ENCODE measurements at places on chromosomes 6 and 20.

DNA sequence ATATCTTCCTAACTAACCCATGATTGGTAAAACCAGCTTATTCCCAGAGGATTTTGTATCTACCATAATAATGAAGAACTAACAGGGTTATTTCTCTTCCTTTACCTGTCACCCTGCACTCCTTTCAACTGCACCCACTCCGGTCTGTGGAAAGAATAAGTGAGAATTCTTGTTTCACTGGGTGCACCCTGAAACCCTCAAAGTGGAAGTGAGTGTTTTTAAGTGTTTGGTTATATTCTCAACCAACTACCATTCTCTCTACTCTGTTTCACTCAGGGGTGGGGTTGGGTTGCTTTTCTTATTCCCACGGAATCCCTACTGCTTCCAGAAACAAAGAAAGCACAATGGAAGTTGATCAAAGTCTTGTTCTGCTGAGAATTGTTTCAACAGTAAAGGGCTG is 42.6 kb upstream of the KHDRBS2 start:
- no peak for DNase-seq

DNA sequence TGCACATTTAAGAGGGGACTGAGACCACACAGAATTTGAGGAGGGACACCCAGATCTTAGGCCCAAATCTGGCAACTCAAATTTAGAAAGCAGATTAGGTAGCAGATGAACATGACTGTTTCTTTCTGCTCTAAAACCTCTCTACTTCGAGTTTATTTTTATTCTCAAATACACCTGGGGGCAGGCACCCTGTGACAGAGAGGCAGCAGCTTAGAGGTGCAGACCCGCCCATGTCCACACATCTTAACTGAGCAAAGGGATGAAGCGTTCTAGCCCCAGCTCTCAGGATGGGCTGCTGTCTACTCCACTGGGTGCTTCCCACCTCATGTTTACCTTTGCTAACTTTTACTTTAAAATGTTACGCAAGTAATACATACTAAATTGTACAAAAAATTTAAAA is 125.0 kb downstream of the SLC23A2 start:
- no peak for DNase-seq

GRCh38 chr6:45416700-45417099 is 39.0 kb upstream of the SUPT3H start:
- no peak for DNase-seq

GRCh38 chr20:12203981-12204380 is 286.3 kb downstream of the BTBD3 start:
- no peak for DNase-seq

DNA sequence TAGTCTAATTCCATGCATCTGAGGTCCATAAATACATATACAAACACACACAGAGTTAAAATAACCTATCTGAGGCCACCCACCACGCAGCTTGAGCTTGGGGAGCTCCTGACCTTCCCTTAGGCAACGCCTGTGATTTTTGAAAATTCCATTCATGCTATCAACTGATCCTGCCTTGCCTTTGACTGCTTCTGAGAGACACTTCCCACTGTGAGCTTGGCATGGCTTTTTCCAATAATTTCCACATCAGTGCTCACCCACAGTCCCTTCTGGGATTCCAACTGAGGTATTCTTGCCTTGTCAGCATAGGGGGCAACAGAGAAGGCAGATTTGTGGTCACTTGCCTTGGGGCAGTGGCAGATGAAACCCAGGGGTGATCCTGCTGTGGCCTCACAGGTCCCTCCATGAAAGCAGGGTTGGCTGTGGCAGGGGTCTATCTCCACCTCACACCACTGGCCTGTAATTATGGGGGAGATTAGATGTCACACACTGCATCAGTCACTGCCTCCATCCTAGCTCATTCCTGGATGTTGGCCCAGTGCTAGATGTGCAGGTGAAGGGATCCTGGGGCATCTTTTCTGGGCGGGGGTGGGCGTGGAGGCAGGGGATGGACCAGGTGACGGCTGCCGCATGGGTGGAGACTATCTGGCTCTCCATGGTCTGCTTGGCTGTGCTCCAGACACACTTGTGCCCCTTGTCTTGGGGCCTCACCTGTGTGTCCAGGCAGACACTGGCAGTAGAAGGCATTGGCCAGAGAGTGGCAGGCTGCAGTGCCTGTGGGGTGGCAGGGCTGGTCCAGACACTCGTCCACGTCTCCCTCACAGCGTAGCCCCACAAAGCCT is 11.2 kb upstream of the GPSM3 start:
- DNase-seq, result no peak

DNA sequence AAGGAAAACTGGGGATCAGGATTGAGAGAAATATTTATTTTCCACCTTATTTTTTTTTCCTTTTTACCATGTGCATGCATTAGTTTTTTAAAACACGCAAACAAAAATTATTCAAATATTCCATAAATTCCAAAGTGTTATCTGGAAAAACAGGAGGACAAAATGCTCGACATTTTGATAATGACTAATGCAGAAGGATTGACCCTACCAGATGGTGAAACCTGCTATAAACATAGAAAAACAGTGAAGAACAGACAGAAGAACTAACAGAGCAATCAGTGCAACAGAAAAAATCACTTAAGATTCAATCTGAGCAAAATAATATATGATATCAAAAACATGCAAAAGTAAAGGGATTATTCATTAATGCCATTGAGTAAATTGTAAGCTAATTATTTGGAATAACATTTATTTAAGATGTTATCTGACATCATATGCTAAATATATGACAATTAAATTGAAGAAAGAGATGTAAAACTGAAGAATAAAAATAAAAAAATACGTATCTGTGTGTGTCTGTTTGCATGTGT is 218.4 kb downstream of the LMBRD1 start:
- no peak for DNase-seq

GRCh38 chr6:119602215-119603178 is 252.9 kb upstream of the MAN1A1 start:
- DNase-seq, result peak; percentile 72

DNA sequence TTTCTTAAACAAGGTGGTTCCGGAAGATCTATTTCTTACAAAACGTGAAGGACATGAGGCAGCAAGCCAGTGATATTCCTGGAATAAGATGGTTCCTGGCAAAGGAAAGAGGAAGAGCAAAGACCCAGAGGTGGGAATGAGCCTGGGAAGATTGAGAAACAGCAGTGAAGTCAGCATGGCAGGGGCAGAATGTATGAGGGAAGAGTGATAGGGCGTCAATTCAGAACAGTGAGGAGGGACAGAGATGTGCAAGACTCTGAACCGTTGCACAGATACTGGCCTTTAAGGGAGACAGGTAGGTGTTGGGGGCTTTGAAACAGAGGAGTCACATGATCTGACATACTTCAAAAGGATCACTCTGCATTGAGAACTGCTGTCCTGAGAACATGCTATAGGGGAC is 338.3 kb downstream of the CBLN4 start:
- no peak for DNase-seq

DNA sequence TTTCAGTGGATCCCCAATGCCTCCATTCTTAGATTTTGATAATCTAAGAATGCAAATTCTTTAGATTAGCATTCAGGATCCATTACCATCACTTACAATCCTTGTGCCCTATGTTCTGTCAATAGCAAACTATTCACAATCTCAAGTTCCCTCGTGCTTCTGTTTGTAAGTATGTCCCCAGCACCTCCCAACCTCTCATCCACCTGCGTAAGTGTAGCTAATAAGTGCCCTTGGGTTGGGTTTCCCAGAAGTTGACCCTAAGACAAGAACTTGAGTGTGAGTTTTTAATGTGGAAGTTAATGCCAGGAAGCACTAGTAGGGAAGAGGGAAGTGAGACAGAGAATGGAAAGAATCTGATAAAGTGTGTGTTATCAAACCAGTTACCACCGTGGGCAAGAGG is 72.6 kb upstream of the PAK5 start:
- no peak for DNase-seq

DNA sequence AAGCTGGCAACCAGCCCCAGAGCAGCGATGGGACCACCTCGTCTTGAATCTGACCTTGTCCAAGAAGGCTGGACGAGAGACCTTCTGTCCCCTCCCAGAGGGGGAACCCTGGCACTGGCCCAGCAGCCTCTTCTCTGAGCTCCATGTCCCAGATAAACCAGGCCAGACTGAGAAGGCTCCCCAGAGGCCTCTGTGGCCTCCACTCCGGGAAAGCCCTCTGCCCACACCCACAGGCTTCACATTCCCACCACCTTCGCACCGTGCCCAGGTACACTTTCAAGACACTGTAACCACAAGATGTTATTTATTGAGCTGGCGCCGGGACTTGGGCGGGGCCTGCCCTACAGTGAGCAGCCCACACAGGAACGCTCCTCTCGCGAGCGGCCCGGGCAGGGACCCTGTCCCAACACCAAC is 33.2 kb downstream of the ADA start:
- no peak for DNase-seq

DNA sequence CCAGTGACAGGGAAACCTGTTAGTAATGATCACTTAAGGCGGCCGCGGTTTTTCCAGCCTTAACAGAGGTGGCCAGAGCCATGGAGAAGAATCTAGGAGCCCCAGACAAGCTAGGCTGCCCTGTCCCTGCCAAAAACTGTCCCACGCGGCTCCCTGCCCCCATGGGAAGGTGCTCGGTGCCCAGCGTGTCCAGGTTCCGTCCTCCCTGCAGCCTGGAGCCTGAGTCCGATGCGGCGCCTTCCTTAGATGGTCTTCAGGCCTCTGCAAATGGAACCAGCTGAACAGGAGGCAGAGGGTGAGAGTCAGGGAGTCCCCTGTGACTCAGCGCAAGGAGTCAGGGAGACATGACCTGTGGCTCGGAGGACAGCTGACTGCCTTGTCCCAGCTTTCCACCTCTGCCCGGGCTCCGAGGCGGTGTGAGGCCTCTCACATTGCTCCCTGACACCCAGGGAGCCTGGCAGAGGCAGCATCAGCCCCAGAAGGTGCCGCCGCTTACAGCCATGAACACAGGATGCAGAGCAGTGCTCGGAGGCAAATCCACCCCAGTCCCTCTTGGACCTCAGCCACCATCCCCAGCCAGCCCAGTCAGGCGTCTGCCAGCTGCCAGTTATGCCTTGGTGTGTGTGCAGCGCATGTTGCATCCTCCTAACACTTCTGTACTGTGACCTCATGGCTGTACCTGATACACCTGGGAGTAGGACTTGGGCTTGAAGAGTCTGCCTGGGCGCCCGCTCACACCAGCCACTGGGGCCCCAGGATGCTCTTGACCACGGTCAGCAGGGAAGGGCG is 377.7 kb downstream of the CDH4 start:
- DNase-seq, result no peak

DNA sequence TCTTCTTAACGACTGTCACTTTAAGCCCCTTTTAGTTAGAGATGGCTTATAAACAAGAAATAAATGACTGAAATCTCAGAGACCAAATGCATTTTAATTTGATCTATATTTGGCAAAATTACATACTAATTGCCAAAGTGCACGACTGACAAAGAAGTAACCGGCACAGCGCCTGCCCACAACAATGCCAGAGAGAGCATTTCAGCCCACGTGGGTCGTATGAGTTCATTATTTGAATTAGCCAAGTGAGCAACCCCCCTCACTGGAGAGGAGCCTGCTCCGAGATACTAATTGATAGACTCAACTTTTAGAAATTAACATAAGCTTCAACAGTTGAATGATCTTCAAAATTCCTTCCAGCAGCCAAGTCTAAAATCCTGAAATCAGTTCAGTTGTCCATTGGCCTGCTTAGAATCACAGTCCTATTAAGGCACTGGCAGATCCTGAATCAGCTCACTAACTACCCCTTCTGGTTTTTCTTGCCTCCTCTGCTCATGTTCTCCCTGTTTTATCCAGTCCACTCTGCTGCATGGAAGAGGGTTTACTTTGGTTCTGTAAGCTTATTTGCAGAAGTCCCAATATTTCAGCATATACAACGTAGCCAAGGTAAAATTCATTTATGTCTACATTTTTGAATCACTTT is 519.1 kb upstream of the AGPAT4 start:
- DNase-seq, result no peak

GRCh38 chr6:24522228-24523176 is 27.7 kb downstream of the ALDH5A1 start:
- no peak for DNase-seq

DNA sequence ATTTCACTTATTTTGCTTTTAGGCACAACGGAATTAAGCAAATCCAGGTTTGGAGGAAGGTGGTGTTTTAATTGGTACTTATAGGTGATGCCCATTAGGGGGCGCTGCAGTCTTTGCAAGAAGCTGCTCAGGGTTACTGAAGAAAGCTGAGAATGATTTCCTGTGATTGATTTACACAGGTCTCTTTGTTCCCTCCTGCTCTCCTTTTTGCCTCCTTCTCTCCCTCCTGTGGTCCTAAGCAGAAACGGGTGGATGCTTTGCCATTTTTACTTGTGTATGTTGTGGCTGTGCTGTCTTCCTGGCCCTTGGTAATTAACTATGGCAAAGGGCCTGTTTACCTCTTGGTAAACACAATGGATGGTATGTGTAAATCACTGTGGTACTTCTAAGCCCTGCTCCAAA is 97.8 kb downstream of the ANKS1A start:
- peak; percentile 62 for DNase-seq

- DNase-seq, result no peak
Measured at GRCh38 chr6:15317251-15317650, 71.4 kb downstream of the JARID2 start.

GRCh38 chr6:27970444-27970843 is 13.4 kb downstream of the OR2B6 start:
- DNase-seq, result no peak

GRCh38 chr6:3882866-3883265 is 33.7 kb downstream of the FAM50B start:
- peak; percentile 97 for DNase-seq

- DNase-seq, result no peak
Measured at GRCh38 chr6:84003654-84004053, 29.9 kb upstream of the MRAP2 start.

- DNase-seq, result no peak
Measured at GRCh38 chr6:26214803-26215584, 127.8 kb downstream of the HFE start.

GRCh38 chr6:16689788-16690607 is 71.3 kb downstream of the ATXN1 start:
- no peak for DNase-seq

DNA sequence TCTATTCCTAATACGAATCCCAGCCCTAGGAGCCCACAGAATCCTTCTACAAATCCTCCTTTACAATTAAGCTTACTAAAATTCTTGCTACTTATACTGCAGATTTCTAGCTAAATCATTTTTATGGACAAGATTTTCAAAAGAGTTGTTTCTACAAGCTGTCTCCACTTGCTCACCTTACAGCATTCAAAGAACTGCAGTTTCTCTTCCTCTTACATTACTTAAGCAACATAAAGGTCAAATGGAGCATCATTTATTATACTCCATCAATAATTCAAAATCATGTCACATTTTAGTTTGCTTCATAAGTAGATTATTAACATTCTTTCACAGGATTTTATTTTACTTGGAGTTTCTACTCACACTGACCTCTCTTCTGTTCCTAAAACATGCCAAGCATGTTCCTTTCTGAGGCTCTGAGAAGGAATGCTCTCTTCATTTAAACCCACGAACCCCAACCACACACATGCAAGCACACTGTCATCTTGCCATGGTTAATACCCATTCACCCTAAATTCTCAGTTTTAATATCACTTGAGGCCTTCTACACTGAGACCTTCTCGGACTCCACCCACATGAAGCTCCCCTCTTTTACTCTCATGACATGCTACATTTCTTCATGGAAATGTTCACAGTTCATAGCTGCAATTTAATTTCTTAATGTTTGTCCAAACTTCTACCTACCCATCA is 388.2 kb downstream of the TBC1D32 start:
- no peak for DNase-seq

All from stromal cell of bone marrow (primary cell).